ENCODE measurements at places on chromosomes 5 and 9.

DNA sequence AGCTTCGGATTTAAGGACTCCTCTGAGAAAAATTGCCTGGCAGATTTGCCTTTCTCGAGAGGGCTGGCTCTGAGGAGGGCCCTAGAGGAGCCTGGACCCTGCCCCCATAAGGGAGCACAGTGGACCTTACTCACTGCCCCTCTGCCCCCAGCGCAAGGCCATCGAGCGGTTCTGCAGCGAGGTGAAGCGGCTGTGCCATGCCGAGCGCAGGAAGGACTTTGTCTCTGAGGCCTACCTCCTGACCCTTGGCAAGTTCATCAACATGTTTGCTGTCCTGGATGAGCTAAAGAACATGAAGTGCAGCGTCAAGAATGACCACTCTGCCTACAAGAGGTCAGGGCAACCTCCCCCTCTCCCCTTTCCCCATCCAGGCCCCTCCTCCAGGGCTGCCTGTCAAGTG, 34.6 kb downstream of the CYFIP2 start:
- no peak for DNase-seq

- no peak for DNase-seq
Observed at GRCh38 chr9:114284316-114285060, 38.4 kb upstream of the ORM1 start.

DNA sequence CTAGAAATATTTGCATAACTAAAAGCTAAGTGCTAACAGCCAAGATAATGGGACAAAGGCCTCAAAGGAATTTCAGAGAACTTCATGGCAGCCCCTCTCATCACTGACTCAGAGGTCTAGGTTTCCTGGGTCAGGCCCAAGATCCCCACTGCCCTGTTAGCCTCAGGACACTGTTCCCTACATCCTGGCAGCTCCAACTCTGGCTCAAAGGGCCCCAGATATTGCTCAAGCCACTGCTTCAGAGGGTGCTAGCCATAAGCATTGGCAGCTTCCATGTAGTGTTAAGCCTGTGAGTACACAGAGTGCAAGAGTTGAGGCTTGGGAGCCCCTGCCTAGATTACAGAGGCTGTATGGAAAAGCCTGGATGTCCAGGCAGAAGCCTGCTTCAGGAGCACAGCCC, 998.1 kb downstream of the TLE1 start:
- no peak for DNase-seq

DNA sequence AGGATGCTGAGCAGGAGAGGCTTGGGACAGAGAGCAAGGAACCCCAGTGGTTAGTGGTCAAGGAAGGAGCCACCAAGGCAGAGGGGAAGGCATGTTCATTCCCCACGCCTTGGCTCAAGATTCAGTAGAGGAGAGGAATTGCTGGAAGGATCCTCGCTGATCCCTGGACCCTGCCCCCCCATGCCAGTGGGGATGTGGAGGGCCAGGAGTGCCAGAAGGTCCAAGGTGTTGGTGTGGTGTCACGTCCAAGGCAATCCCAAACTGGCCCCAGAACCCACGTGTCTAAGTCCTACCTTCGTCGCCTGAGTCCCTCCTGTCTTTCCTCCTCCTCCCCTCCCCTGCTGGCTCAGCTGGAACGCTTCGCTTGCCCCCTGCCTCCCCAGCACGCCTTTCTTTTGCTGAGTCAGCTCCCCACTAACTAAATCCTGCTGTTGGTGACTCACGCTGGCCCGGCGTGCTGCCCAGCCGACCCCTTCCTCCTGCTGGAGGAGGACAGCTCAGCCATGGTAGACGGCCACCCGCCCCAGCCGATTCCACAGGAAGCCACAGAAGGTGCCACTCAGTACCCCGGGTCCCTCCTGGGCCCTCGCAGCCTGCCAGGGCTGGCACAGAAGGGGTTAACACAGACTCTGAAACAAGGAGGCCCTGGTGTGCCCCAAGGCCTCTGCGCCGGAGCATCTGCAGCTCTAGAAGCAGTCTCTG, 37.6 kb upstream of the ORM1 start:
- no peak for DNase-seq

DNA sequence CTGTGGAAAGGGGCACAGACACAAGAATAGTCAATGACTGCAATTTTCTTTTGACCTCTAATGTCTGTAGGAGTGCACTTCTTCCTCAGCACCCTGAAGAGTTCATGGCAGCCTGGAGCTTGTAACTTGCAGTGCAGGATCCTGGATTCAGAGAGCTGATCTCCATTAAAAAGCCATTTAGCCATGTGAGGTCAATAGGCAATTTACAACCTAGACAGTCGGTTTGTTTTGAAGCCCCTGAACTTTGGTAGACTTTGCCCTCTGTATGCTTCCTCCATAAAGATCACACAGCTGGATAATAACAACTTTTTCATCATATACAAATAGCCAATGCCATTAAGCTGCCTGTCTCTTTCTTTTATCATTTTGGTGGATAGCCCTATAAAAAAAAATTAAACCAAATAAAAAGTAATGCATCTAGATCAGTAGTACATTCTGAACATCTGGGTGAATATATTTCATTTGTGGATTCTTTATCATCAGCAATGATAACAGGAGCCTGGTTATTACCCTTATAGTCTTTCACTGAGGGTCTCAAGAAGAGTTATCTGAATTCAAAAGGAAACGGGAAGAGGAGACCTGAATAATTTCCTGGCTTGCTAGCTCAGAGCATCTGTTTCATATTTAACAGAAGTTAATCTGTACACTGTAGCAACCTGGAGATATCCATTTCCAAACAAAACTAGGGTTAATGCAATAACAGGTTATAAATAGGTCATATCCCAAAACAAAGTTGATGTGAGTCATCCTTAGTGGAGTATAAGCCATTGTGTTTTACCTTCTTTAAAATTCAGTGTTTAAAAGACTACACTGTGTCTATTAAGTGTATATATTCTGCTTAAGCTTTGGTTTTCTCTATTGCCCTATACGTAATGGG, 193.8 kb upstream of the ACTBL2 start:
- DNase-seq = no peak

- no peak for DNase-seq
Observed at GRCh38 chr9:78557540-78557939, 260.6 kb downstream of the PSAT1 start.

DNA sequence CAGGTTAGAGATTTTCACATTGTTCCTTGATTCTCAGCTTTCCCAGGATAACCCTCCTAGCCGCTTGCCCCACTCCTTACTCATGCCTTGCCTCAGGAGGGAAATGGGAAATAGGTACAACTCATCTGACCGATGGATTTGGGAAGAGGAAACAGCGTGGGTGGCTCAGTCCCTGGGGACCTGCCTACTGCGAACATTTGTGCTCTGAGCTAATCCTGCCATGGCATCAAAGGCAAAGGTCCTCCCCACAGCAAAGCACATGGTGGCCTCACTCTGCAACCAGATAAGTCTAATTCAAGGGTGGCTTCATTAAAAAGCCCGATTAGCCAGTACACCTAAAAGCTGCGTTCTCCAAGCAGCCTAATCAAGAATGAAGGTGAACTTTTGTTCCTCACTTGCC, 82.4 kb upstream of the ADRA1B start:
- no peak for DNase-seq

GRCh38 chr5:150082374-150082773, 4.0 kb downstream of the CSF1R start:
- no peak for DNase-seq

- DNase-seq = no peak
Observed at GRCh38 chr9:19918630-19919029, 129.8 kb upstream of the SLC24A2 start.

GRCh38 chr5:15326471-15326870, 173.5 kb upstream of the FBXL7 start:
- no peak for DNase-seq

DNA sequence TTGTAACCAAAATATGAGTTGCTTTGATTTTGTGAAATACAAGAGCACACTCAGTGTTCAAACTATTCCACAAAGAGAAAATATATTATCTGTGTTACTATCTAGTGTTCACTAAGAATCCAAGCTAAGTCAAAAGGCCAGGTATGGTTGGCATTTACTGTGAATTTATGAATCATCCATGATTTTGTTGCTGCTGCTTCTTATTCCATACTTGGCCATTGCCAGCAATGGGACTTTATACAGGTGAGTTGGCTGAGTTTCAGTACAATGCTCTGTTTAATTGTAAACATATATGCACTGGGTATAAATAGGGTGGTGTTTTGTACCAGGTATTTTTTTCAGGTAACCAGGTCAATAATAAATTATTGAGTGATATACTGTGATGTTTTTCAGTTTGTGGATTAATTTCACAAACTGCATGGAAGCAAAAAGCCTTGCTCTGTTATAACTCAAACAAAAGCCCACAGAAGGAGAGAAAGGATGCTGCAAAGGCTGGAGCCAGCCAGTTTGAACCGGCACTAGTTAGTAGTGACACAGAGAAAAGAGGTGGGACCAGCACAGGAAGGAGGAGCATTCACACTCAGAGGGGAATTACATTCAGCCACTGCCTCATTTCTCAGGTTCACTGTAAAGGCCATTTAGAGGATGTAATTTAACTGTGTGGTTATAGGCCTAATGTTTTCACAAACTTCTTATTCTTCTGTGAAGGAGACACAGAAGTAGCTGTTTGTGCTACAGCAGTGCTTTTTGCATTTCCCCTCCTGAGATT, 381.8 kb downstream of the ADGRV1 start:
- DNase-seq = no peak

DNA sequence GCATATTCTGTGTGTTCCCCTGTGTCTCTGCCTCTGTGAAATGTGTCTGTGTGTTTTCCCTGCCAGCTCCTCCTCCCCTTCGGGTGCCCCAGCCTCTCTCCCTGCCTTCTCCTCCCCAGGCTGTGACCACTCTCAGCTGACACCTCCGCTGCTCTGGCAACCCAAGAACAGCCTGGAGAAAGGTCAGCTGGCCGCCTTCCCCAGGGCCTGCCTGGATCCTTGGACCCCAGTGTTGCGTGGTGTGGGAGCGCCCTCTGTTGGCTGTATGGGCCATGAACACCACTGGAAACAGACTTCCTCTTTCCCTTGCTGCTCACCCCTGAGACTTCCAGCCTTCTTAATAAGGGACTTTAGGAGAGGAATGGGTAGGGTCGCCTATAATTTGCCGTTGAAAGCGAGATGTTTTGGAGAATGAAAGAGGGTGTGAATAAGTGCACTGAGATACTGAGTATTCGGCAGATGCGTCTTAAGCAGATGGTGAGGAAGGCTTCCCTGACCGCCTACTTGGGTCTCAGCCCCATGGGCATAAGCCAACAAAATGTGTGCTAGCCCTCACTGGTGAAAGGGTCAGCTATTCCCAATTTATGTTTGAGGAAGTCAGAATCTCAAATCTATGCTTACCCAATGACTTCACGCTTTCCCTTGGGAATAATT, 114.9 kb upstream of the TRIM32 start:
- DNase-seq = peak; percentile 17

GRCh38 chr5:34717426-34718327, 61.5 kb downstream of the RAI14 start:
- DNase-seq = no peak

DNA sequence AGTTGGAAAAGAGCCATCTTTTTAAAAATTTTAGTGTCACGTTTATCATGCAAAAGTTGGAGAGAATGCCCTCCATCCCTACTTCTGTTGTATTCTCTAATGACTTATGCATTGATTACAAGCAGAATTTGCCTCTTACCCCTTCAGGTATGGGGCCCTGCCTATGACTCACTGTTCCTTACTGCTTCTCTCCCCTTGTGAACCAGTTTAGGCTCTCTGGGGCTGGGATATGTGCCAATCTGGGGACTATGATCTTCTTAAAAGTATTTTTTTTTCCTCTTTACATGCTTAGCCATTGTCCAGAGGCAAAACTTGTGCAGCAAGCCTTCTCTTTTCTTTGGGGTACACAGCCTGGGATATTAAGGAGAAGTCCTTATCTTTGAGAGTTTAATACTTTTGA, 37.4 kb downstream of the CAMK4 start:
- no peak for DNase-seq

- DNase-seq = no peak
Observed at GRCh38 chr9:128473104-128473503, 17.3 kb downstream of the ODF2 start.

DNA sequence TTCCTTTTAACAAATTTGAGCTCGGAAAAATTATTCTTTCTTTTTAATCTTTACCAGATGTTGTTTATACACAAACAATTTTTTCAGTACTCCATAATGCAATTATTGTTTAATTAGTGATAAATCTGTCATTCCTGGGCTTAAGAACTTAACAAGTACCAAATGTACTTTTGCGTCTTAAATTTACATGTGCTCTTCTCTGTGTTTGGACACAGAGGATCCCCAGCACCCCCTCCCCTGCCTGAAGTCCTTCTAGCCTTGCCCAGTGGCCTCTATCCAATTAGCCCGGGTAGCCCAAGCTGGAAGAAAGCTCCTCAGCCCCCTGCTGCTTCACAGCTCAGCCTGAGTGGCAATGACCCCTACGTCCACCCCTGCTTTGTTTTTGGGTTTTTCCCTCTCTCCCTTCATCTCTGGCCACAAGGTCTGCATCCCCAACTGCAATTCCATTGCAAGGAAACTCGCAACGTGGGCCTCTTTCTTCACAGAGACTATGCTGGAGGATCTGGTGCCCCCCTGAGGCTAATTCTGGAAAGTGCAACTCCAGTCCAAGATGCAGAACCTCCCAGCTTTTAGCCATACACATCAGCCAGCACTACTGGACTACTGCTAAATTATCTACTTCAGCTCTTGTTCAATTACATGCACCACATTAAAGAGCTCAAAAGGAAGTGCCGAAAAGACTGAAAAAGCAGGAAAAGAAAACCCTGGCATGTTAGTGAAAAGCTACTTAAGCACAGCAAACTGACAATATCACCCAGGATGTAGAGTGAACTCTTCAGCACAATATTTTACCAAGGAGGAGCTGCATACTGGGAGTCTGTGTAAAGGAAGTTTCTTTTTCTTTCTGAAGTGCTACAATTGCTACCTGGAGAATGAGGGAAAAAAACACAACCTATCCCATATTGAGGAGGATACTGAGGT, 186.2 kb downstream of the FANCC start:
- peak; percentile 43 for DNase-seq

GRCh38 chr9:126682928-126683697, 69.4 kb downstream of the LMX1B start:
- no peak for DNase-seq

GRCh38 chr9:34459941-34460340, 1.3 kb downstream of the DNAI1 start:
- no peak for DNase-seq
